Stimulated activated CD8-positive, alpha-beta memory T cell treated with anti-CD3 and anti-CD28 coated beads, Interleukin-4, amount 100 ng/mL, for 1 hour (primary cell): ENCODE measurements at places on chromosomes 16 and 17.

DNA sequence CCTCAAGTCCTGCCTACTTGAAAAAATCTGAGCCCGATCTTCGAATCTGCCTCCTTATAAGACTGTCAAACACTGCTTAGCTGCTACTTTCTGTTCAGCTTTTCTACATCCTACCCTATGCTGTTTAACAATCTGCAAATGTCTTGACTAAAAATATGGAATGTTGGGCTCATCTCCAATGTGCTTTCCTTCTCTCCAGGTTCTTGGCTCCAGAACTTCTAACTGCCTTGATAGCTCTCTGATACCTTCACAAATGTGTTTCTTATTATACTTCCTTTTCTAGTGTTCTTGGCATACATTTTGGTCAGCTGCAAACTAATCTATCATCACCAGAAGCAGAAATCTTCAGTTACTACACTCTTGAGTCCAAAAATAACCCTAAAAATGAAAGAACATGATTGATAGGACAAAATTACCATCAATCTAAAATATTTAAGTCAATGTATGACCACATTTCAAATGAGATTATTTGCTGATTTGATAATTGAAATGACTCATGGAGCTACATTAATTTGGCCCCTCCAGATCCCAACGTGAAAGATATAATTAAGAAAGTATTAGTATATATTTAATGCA lies 372.3 kb upstream of the MON1B start:
- DNase-seq: no peak

- no peak for DNase-seq
These were observed 65.0 kb downstream of the CBLN1 start for GRCh38 chr16:49216593-49216992.

- no peak for DNase-seq
These were observed 8.2 kb downstream of the FN3K start for GRCh38 chr17:82743344-82744219.

- DNase-seq: no peak
These were observed 118.2 kb upstream of the ZNF750 start for GRCh38 chr17:82957961-82958561.

- DNase-seq: no peak
These were observed 11.8 kb upstream of the TEKT1 start for GRCh38 chr17:6843241-6843880.

GRCh38 chr16:51549836-51550235 lies 398.8 kb upstream of the SALL1 start:
- no peak for DNase-seq

DNA sequence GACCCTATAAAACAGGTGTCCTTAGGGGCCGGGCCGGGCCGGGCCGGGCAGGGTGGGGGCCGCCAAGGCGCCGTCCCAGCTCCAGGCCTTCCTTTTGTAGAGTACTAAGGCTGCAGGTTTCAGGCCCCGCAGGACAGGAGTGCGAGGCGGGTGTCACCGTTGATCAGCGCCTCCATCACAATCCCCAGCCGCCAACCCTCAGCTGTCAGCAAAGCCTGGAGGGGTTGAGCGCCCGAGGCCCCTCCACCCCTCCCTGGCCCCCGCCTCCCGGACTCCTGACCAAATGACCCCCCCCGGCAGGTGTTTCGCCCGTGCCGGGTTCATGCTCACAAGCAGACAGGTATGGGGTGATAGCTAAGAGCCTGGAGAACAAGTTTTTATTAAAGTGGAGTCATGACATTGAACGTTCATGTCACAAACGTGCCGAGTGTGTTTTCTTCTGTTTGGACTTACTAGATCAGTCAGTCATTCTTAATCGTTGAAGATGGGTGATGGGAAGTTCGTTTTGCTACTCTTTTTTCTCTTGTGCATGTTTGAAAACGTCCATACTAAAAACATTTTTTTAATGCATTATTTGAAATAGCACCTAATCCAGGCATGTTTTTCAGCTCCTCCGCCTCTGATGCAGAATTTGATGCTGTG lies 534 bp downstream of the ARL2BP start:
- no peak for DNase-seq

DNA sequence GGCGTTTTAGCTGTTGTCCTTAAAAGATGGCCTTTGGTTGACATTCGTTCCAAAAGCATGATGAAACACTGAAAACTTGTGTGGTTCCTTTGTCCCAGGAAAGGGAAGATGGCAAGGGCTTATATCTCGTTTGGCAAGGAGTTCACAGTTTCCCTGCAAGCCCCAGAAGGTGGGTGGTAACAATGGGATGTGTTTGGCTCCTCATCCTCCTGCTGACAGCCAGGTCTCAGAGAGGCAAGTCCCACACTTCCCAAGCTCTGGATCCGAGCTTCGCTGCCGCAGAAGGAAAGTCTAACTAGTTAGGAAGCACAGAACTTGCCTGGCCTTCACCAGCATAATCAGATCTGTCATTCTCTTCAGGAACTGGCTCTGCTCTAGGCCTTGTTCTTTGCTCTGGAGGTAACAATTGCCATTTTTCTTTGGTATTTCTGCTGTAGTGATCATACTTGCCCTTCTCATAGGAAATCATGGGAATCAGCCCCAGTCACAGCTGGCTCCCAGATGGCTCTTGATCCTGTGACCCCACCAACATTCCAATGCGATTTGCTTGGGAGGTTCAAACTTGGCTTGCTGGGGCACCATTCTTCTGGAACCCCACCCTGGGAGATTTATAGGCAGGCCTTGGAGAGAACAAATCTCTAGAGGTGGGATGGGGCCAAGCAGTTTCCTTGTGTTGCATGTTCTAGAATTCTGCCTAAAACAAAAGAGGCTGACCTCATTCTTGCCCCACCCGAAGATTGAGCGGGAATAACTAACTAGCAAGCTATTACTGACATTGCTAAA lies 17.9 kb downstream of the KPNA2 start:
- DNase-seq: no peak

GRCh38 chr17:48351911-48352332 lies 78.1 kb downstream of the SKAP1 start:
- DNase-seq: no peak

- DNase-seq: no peak
These were observed 335.2 kb upstream of the CDH11 start for GRCh38 chr16:65457084-65457483.

DNA sequence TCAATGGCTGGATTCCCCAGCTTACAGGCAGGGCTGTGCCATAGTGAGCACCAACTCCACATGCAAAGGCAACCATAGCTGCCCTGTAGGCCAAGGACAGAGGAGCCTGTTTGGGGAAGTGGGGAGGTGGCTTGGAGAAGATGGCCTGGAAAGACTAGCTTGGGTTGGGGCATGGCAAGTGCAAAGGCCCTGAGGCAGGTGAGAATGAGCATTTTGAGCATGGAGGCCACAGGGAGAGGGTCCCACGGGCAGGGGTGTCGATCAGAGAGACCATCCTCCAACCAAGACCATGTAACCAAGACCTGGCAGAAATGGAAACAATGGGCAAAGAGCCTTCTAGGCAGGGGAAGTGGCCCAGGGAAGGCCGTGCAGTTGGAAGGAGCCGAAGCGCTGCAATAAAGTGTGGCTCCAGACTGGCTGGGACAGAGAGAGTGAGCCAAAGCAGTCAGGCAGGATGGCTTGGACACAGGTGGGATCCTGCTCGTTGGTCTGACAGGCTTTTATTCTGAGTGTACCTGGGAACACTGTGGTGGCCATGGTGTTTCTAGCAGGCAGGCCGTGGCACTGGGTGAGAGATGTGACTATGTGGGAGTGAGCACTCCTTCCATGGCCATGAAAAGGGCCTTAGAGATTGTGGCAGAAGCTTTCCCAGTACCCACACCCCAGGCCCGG lies 24.8 kb upstream of the MPRIP start:
- DNase-seq: no peak

DNA sequence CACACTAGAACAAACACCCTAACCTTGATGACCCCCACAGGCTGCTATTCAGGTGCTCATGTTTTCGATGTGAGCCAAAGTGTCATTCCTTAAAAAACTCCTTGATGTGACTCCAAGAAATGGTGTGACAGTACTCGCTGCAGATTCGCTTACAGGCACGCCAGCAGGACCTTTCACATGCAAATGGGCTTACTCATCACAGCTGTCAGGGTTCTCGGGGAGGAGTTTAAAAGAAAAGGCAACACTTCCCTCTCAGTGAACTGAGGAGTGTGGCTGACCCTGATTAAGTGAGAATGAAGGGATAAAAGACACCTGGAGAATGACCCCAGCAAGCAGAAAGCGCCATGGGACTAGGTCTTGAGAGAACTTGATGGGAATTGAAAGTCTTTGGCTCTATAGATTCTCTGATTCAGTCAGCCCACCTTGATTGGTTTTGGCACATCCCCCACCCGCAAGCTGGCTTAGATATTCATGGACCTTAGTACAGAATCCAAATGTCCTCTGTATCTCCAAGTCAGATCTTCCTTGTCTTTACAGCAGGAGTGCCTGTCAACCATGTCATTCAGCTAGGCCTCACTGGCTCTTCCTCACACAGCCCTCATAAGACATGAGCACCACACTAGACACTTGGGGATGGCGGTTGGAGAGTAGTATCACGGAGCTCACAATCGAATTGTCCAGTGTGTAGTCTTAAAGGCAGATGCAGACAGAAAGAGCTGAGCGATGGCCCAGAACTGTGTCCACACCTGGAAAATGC lies 82.6 kb downstream of the HIC1 start:
- no peak for DNase-seq

DNA sequence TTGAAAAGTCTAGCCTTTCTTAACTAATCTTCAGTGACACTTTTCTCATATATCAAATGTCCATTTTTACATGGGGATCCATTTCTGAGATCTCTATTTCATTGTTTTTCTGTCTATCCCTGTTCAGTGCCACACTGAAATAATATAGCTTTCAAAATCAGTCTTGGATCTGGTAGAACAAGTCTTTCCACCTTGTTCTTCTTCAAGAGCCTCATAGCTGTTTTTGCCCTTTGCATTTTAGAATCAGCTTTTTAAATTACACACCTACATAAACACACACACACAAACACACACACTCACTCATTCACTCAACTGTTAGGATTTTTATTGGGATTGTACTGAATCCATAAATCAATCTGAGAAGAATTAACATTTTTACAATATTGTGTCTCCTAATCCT lies 19.2 kb downstream of the GSDMB start:
- DNase-seq: no peak

- DNase-seq: no peak
These were observed 137.6 kb downstream of the ITFG1 start for GRCh38 chr16:47323241-47323640.

- DNase-seq: no peak
These were observed 4.8 kb upstream of the SMIM5 start for GRCh38 chr17:75628425-75628824.

- DNase-seq: no peak
These were observed 9.8 kb upstream of the CMTM3 start for GRCh38 chr16:66594739-66595138.
